Right renal cortex interstitium (tissue), 3 donors: ENCODE measurements at places on chromosomes 3 and 15. TPM values are rescaled to one million over a fixed set of nuclear protein-coding genes. Genes with fewer than 3 reads are reported as not detected.

Gene GPR160
- 29.9 TPM for polyA plus RNA-seq

Gene MYZAP
- polyA plus RNA-seq, result 5.5 TPM

Gene DPP8
- polyA plus RNA-seq, result 25.5 TPM

Gene LMAN1L
- polyA plus RNA-seq, result not detected

DNA sequence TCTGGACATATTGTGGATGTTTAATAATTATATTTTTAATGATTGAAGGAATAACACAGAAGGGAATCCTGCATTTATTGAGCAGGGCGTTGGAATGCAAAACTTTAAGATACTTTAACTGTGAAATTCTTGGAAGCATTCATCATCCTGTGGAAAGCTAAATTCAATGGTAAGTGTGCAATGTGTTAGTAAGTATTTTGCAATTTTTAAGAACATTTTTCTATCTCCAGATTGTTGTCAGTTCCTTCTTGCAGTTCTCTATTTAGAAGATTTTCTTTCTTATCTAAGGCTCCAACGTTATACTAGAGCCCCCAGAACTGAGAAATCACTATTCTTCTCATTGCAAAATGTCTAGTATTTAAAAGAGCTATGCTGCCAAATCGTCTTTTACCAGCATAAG, 132.2 kb upstream of the TSC22D2 start:
- no peak for DNase-seq

- DNase-seq, result no peak
These were observed 34.1 kb upstream of the DET1 start for GRCh38 chr15:88580532-88580931.

DNA sequence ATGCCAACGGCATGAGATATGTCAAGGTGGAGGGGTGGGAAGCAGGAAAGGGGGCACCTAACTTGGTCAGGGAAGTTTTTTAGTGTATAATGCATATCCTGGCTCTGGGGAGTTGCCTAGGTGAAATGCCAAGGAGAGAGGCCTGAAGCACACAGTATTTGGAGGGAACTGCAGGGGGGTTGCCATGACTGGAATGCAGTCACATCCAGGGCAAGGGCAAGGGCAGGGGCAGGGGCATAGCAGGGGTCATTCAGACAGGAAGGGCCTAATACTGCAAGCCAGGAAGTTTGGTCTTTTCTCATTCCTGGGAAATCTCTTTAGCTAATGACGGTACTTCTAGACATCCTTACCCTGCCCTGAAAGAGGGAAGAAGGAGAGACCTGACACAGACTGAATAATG, 60.5 kb downstream of the MYRIP start:
- no peak for DNase-seq

DNA sequence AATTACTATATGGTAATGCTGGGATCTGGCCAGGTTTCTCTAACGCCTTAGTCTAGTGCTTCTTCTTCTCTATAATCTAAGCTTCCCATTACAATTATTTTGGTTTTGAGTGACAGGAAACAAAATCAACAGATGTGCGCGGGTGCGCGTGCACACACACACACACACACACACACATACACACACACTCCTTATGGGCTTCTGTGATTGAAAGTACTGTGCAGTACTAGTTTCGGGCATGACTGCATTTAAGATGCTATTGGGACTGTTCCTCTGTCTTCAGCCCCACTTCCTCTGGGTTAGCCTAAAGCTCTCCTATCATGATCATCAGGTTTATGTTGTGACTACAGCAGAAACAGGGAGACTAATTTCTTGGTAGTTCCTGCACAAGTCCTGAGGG, 32.2 kb downstream of the EPHB1 start:
- no peak for DNase-seq

DNA sequence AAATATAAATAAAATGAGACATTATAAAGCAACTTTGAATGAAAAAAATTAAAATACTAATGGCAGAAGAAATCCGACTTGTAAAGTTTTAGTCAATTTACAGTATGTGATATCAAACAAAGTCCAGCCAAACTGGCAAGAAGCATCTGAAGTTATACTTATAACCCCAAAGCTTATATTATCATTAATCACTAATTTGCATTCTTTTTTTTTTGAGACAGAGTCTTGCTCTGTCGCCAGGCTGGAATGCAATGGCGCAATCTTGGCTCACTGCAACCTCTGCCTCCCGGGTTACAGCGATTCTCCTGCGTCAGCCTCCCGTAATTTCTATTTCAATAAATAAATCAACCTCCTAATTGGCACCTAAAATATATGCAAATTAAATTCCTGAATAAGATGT, 80.1 kb downstream of the AQR start:
- DNase-seq, result no peak

- no peak for DNase-seq
These were observed 4.9 kb downstream of the TMED3 start for GRCh38 chr15:79315623-79316328.

GRCh38 chr15:74835312-74835823, 7.6 kb downstream of the ULK3 start:
- DNase-seq, result no peak

GRCh38 chr3:45409921-45410320, 21.5 kb downstream of the LARS2 start:
- DNase-seq, result no peak

DNA sequence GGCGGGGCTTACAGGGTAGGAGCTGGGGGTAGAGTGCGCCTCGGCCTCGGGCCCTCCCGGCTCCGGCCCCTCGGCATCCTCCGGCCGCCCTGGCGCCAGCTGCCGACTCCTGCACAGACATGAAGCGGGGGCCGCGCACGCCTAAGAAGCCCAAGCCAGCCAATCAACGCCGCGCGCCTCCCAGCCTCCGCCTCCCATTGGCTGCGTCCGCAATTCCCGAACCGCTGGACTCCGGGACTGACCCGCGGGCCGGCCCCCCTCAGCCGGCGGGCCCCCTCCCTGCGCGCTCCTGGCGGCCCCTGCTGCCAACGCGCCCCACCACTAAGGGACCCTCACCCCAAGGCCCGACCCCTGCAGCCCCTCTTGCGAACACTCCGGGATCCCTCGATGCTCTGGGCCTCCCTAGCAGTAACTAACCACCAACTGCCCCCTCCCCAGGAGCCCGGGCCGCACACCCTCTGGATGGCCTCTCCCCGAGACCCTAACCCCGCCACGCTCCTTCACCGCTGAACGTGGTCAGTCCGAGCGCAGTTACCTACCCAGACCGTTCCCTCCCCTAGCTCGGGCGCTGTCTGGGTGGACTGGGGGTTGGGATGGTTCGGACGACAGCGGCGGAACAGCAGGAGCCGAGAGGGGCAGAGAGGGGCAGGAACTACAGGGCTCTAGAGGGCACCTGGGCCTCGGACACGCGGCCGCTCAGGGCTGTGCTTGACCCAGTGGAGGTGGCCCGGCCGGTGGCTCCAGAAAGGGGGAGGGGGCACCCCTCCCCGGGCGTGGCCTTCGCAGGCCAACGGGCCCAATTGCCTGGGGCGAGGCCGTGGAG, 5.0 kb downstream of the GATA2 start:
- no peak for DNase-seq

DNA sequence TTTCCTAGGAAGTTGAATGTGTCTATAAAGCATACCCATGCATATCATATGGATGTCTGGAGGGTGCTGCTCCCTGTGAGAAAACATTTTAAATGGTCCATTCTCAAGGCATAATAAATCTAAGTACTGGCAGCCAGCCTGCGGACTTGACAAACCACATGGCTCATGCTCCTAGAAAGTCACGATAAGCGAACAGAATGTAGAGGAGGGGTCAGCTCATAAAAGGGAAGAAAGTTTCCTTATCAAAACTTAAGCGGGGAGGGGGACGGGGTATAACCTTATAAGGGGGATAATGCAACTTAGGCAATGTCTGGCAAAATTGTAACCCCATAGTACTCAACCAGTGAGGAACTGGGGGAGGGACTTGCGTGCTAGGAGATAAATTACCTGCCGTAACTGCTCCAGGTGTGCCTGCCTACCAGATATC, 159.8 kb upstream of the LMCD1 start:
- DNase-seq, result peak; percentile 5

DNA sequence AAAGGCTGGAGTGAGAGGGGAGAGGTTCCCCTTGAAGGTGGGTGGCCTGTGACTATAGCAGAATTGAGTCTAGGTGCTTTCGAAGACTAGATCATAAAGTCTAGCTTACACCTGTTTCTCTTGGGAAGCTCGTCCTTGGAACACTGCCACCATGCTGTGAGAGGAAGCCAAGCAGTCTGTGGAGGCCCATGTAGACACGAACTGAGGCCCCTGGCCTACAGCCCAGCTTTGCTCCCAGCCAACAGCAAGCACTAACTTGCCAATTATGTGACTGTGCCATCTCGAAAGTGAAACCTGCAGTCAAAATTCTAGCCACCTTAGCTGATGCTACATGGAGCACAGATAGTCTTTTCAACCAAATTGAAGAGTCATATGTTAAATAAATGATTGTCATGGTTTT, 190.5 kb upstream of the NECTIN3 start:
- no peak for DNase-seq

DNA sequence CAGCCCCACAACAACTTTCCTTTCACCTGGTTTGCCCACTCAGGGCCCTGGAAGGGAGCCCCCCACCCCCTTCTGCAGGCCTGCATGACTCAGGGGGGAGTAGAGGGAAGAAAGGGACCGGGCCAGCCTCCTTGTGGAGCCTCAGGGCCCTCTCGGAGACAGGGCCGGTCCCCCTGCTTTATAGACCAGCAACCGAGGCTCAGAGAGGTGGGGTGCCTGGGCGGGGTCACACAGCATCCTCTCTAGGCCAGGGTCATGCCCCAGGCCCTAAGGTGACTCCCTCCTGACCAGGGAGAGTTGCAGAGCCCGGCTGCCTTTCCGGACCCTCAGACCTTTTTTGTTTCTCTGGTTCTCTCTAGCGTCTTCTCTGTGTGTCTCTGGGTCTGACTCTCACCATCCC, 211.3 kb downstream of the TBC1D2B start:
- no peak for DNase-seq

DNA sequence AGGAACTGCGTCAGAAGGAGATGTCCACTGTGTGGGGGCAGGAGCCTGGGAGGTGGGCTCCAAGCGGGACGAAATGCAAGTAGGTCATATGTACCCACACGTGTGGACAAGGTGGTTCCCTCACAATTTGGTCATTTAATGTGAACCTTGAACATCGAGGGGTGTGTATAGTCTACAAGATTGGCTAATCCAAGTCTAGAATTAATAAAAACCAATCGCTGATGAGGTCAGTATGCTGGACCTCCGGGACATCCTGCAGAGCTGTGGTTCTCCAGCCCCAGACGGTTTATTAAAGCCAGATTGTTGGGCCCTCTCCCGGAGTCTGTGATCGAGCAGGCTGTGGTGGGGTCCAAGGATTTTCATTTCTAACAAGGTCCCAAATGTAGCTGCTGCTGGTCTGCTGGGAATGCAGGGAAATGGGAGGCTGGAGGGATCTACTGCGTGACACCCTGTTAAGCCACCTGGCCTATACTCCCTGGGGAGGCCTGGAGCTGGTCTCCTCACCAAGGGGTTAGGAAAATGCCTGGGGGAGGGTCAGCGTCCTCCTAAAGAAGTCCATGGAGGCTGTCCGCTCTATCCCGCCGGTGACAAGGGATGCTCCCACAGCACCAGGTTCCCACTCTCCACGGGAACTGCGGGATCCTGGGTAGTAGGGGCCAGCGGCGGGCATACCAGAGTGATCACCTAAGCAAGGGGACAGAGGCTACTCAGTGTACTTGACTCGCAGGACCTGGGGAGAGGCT, 25.1 kb downstream of the PCSK6 start:
- DNase-seq, result no peak
